Stimulated activated CD4-positive, alpha-beta T cell treated with anti-CD3 and anti-CD28 coated beads, Interleukin-15, amount 100 ng/mL, for 1 hour (primary cell): ENCODE measurements at places on chromosomes 5 and 9.

- no peak for DNase-seq
Measured at GRCh38 chr5:173211284-173211683, 23.7 kb downstream of the NKX2-5 start.

DNA sequence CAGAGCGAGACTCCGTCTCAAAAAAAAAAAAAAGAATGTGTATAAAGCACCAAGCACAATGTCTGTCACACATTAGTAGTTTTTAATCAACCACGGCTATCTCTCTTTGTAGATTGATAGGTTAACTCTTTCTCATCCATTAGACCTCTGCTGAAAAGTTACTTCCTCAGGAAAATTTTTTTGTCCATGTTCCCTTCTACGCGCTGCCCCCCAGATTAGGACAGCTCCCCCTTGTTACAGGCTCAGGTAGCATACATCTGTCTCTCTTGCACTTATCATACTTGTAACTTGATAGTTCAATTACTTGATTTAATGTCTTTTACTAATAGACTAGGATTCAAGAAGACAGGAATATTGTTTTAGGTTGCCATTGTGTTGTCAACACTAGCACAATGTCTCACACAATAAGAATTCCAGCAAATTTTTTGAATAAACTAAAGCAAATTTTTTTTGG lies 1.5 kb downstream of the SPDL1 start:
- no peak for DNase-seq

DNA sequence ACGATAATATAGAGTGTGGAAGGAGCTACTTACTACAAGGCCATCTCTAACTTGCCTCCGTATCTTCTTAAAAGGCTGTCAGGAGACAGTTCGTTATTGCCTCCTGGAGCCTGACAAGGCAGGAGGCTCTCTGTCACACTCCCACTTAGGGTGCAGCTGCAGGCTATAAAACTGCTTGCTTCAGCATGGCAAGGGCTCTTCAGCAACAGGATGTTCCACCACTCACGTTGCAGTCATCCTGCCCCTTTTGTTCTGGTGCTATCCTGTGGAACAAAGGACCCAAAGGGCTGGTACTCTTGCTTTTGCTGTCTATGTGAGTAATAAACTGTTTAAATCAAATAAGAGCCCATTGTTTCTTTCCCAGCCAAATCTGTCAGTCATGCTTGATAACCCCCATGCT lies 508.9 kb downstream of the NTRK2 start:
- DNase-seq, result no peak

- no peak for DNase-seq
Measured at GRCh38 chr5:123401320-123401719, 21.9 kb downstream of the CEP120 start.

DNA sequence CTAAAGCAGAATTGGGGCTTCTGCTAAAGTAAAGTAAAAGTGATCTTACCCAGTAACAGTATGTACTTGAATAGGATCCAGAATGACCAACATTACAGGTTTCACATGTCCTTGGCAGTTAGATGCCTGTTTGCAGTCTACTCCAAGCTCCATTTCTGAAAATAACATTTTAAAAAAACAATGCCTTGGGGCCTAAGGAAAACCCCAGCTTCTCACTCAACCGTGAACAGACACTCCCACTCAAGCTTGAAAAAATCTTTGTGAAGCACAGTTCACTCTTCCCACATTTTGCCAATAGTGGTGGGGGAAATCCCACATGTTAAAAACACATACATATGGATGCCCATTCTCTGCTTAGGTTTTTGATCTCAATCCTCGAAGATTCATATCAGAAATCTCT lies 304.1 kb downstream of the ARRDC3 start:
- DNase-seq, result no peak

DNA sequence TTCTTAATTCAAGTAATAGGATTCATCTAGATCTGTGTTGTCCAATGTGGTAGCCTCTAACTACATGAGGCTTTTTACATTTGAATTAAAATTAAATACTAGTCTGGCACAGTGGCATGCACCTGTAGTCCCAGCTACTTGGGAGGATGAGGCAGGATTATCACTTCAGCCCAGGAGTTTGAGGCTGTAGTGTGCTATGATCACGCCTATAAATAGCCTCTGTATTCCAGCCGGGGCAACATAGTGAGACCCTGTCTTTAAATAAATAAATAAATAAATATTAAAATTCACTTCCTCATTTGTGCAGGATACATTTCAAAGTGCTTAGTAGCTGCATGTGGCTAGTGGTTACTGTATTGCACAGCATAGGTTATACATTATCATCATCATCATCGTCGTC lies 91.8 kb downstream of the UBE2R2 start:
- DNase-seq, result no peak

DNA sequence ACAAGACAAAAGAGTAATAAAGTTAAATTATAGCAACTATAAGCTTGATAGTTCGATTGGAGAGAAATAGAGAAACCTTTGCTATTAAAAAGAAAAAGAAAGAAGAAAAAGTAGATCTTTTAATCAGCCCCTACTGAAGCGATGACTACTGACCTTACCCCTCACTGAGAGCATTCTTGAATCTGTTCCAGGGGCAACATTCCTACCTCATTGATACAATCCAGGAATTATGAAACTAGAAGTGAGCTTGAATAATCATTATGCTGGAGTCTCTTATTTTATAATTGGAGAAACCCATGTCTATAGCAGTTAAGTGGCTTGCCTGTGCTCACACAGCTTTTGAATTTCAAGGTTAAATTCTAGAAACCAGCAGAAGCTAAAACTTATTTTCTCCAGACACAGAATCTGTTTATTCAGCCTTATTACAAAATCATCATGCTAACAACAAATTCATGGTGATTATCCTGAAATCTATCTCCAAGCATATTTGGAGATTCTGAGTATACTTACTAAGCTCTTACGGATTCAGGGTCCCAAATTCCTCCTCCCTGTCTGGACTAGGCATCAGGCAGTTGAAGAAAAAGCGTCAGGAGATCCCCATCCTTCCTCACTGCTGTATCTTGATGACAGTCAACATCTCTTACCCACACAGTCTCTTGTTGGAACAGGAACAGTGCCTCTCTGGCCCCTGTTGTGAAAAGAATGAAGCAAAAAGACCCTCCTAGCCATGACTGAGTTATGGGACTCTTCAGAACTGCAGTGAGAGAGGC lies 547.6 kb upstream of the WWC1 start:
- DNase-seq, result no peak

- no peak for DNase-seq
Measured at GRCh38 chr9:127776924-127777289, 1.6 kb downstream of the SH2D3C start.

DNA sequence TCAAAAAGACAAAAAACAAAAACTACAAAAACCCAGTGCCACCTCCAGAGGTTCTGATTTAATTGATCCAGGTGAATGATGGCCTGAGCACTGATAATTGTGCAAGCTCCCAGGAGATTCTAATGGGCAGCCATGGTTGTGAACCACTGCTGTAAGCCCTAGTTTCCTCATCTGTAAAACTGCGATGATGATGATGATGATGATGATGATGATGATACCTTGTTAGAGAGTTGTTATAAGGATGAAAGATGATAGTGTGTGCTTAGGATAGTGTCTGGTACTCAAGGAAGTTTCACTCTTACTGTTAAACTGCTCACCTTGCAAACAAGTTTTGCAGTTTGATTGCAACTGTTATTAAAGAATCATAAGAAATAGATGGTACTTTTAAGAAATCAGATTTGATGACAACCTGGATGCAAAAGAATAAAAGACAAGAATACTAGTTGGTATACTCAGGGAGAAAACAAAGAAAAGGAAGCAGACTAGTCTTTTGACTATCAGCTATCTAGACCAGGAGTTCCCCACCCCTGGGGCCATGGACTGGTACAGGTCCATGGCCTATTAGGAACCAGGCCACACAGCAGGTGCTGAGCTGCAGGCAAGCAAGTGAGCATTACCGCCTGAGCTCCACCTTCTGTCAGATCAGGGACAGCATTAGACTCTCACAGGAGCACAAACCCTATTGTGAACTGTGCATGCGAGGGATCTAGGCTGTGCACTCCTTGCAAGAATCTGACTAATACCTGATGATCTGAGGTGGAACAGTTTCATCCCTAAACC lies 98.0 kb downstream of the OR2K2 start:
- no peak for DNase-seq

- no peak for DNase-seq
Measured at GRCh38 chr9:87109851-87110250, 162.5 kb upstream of the GAS1 start.

DNA sequence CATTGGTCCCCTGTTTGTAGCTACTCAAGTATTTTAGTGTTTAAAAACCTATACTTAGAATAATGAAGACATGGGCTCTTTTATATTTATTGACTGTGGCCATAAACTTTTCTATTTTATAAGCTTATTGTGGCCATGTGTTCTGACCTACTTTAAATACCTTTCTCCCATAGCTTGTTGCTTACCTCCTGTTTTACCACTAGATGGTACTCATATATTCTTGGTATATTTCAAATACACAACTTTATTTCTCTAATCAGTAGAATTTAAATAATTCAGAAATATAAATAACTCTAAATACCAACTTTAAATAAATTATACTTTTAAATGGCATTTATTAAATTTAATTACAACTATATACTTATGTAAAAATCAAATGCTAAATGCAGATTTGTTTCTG lies 498.0 kb downstream of the PRDM9 start:
- no peak for DNase-seq

- DNase-seq, result no peak
Measured at GRCh38 chr9:36401164-36401740, 1.2 kb upstream of the RNF38 start.

DNA sequence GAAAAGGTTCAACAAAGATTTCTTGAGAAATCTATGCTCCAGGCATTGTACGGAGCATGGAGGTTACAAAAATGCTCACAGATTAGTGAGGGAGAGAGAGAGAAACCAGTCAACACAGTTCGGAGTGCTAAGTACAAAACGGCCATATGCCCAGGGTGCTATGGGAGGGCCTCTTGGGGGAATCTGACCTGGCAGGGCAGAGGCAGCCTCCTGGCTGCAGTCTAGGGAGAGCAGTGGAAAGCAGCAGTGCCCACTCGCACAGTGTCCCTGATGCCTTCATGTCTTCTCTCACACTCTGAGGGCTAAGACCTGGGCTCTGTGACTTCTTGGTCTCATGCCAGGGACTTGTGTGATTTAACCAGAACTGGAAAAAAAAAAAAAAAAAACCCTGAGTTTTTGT lies 29.8 kb upstream of the SMC5 start:
- DNase-seq, result no peak

DNA sequence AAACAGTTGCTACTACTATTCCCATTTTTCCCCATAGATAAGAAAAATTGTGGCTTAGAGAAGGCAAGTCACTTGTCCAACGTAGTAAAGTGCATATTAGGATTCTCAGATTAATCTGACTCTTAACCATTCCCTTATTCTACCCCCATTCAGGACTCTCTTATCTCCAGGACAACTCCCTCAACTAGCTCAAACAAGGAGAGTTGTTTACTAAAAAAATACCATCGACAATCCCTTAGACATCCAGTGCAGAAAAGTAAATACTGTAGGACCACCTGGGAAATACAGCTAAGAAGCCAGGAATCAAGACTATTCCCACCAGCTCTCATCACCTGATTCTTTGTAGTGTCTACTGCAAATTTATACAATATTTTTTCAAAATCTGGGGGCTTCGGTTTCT lies 9.4 kb upstream of the GRAMD2B start:
- DNase-seq, result no peak

- no peak for DNase-seq
Measured at GRCh38 chr5:178425621-178426068, 164.5 kb downstream of the COL23A1 start.
